ENCODE measurements at places on chromosomes 6 and 20.

- no peak for DNase-seq
Measured at GRCh38 chr20:9179867-9180266, 111.0 kb downstream of the PLCB4 start.

DNA sequence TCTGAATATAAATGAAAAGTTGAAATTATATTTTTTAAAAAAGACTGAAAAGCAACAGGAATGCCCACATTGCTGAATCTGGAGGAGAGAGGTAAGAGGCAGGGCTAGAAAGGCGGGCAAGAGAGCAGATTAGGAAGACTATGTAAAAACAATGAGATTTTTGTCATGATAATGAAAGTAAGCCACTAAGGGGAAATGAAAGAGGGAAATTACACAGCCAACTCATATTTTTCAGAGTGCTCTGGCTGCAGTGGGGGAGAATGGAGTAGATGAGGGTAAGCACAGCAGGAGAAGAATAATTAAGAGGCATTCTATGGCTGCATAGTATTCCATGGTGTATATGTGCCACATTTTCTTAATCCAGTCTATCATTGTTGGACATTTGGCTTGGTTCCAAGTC is 281.9 kb downstream of the PKHD1 start:
- DNase-seq: no peak

DNA sequence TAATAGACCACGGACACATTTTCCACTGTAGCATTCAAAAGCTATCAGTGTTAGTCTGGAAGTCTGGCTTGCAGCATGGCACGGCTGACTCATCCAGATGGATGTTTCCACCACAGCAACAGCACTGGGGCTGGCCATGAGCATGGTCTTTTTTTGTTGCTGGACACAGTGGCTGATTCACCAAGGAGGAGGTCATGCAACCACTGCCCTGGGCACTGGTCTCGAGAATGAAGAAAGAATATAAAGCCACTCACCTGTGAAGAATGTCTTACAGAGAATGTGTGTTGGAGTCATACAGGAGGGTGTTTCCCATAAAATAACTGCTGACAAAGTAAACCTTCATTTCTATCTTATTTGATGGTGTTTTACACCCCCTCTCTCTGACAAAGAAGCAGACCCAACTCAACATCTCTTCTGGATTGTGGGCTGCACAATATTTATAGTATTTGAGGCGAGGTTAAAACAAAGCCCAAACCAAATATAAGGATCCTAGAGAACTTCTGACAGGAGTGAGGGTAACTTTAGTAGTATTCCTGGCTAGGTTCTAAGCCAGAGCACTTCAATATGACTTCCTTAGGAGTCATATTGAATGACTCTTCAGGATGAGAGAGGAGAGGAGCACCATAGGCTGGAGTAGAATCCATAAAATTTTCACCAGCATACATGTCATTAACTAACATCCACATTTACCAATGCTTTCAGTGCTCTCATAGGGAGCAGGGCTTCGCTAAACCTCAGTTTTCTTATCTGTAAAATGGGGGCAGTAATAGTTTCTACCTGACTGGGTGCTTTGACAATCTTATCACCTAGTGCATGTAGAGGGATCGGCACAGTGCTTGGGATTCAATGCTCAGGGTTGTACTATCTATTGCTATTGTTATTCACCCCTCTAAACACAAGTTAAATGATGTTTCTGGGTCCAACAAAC is 121.4 kb downstream of the KIF13A start:
- DNase-seq: no peak

DNA sequence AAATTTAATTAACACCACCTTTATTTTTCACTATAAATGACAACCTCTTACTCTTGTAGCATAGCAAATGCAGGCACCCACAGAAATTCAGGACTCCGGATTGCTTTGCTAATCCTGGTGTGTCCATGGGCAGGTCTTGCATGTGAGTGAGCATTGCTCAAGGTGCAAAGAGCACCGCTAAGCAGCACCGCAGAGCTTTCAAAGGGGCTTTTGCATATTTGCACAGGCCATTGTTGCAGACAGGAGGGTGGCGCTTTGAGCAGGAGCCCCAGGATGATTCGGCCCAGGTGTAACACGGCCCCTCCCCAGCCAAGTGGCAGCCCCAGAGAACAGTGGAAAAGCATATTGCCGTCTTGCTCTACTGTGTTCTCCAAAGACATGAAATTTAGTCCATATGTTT is 293.2 kb downstream of the NRN1 start:
- DNase-seq: no peak

DNA sequence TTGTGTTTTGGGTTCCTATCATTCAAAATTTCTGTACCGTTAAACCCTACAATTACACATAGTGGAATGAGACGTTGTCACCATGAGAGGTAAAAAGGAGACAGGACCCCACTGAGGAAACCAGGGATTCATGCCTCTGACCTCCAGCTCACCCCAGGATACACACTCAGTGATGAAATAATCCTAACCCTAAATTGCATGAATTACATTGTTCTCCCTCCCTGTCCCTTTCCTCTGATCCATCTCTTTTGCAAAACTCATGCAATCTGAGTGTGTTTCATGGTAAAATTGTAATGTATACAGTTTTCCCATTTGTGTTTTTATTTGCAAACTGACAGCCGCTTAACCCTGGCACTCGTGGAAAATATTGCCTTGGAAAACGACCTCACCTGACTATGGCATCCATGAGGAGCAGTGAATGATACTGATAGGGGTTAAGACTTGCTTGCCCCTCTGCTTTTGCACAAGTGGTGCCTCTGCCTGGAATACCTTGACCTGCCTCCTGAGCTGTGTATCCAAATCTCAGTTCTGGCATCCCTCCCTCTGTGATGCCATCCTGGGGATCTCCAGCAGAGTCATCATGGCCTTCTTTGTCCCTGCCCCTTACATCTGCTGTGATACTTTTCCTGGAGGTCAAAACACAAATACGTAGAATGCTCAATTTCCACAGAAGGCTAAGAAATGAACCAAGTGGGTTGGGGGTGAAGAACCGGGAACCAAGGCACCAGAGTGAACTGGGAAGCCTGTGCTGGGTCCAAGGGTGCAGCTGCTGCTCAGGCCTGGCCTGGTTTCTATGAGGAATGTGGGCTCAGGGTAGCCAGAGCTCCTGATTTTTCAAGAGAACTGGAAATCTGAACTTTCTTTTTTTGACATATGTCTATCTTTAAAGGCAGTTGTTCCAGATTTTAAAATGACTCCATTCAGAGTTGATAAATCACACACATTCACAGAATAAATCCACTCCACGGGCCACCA is 211.6 kb upstream of the ZNF217 start:
- no peak for DNase-seq
